Urothelium cell line (cell line): ENCODE measurements at places on chromosomes 3 and 15.

GRCh38 chr3:66490214-66490613, 10.6 kb downstream of the LRIG1 start:
- DNase-seq: no peak

- DNase-seq: no peak
Observed at GRCh38 chr3:192382861-192383260, 344.5 kb downstream of the FGF12 start.

GRCh38 chr3:126509597-126510307, 7.8 kb downstream of the UROC1 start:
- no peak for DNase-seq

GRCh38 chr15:40461958-40462357, 8.8 kb upstream of the CHST14 start:
- DNase-seq: no peak

GRCh38 chr3:11733914-11734313, 90.2 kb upstream of the VGLL4 start:
- no peak for DNase-seq

- no peak for DNase-seq
Observed at GRCh38 chr3:114005481-114005880, 50.8 kb downstream of the CCDC191 start.

GRCh38 chr3:48084929-48085328, 68.7 kb upstream of the MAP4 start:
- no peak for DNase-seq

DNA sequence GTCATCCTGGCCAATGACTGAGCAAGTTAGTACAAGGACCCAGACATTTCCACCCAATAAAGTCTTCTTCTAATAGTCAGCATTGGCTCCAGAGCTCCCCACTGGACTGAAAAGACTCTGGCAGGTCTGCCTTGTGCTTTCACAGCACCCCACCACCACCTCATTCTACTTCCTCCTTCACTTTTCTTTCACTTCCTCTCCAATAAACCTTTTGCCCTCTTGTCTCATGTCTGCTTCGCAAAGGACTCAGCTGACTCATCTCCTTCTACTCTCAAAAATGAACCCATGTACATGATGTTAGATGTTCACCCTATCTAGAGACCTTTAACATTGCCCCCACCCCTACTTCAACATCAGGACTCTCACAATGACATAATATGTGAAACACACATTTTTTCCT, 181.0 kb upstream of the PPP2R3A start:
- DNase-seq: no peak

DNA sequence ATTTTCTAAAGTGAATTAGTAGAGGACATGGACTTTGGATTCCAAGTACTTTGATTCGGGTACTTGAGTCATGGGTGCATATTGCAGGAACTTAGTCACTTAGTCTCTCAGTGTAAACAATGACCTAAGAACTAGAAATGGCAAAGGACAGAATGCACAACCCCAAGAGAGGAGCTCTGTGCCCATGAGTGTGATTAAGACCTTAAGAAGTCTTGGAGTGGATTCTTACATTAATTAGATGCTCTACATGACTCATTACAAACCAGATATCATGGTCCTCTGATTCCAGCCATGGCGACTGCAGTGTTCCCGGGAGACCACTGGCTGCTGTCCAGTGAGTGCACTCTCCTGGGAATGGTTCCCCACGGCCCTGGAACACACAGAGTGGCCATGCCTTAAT, 251.5 kb downstream of the GABRG3 start:
- DNase-seq: peak; percentile 26

DNA sequence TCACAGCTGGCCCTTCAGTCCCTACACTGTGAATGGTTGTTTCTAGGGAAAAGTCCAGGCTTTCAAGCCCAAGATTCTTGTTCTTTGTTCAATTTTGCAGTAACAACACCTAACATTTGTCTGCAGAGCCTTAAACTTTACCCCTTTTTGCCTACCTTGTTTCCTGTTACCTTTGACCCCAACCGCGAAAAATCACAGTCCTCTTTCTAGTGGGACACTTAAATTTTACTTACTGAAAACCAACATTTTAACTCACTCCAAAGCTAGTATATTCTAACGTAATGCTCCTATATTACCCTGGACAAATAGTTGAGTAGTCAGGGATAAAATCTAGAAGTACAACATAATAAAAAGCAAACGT, 649 bp upstream of the PIK3CB start:
- no peak for DNase-seq

DNA sequence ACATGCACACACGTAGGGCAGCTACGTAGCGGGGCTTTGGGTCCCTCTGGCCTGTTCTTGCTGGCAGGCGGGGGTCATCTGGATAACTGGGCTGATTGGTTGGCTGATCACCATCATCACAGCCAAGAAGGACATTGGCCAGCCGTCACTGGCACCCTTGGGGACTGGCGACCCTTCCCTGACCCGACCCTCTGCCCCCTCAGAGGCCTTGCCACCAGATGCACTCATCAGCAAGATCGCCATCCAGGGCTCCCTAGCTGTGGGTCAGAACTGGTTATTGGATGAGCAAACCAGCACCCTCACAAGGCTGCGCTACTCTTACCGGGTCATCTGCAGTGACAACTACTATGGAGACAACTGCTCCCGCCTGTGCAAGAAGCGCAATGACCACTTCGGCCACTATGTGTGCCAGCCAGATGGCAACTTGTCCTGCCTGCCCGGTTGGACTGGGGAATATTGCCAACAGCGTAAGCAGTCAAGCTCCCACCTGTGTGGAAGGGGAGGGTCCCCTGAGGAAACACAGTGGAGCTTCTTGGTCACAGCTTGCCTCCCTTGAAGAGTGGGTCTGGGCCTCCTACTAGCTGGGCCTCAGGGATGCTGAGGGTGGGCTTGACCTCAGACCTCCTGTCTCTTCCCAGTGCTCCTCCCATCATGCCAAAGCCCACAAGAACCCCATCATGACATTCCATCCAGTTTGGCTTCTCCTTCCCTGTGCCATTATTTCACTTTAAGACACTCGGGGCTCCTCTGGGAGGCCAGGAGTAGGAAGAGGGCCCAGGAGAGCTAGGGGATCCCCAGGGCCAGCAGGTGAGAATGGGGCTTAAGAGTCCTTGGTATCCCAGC, 2.4 kb downstream of the DLL4 start:
- no peak for DNase-seq

DNA sequence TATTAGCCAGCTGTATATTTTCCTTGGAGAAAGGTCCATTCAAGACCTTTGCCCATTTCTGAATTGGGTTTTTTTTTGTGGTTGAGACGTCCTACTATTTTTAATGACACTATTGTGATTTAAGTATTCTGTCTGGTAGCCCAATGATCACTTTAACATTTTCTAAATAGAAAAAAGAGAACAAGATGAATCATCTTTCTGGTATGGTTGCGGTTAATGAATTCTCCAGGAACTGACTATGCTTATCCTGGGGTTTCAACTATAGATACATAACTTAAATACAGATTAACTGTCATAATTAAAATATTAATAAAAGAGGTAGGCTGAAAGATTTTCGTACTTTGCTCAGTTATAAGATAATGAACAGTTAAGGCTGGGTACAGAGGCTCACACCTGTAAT, 51.9 kb downstream of the PBRM1 start:
- no peak for DNase-seq

- DNase-seq: peak; percentile 41
Observed at GRCh38 chr3:39668420-39668819, 141.0 kb upstream of the MYRIP start.

GRCh38 chr3:42045708-42046243, 45.4 kb upstream of the TRAK1 start:
- DNase-seq: no peak

DNA sequence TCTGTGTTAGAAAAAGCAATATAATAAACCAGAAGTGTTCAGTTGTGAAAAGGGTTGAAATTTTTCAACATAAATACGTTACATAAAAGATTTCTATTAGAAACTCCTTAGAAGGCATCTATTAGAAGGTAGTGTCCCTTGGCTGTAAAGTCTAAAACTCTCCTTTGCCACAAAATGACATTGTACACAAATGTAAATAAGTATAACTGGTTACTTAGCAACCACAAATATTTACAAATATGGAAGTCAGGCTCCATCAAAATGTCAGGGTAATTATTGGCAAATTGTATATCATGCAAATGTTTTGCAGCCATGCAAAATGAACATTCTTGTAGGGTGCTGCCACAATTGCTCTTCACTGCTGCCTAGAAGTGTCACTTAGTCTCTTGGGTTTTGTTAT, 419.1 kb upstream of the CDIN1 start:
- DNase-seq: no peak

GRCh38 chr3:26316472-26316871, 306.1 kb upstream of the LRRC3B start:
- DNase-seq: no peak

DNA sequence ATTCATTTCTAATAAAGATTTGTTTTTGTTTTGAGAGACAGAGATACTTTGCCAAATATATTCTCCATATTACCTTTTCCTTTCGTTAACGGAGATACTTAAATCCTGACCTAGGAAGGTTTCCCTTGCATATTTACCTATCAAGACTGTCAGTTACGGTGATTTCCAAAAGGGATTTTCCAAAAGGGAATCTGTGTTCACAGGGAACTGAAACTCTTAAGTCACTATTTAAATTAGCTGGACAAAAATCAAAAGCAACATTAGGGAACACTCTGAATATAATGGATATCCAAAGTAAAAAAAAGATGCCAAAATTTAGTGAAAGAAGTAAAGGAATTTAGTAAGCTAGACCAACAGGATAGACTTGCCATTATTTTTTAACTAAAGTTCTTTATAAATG, 576 bp downstream of the LRRFIP2 start:
- DNase-seq: no peak

GRCh38 chr15:62845241-62846126, 197.1 kb upstream of the TPM1 start:
- peak; percentile 51 for DNase-seq

DNA sequence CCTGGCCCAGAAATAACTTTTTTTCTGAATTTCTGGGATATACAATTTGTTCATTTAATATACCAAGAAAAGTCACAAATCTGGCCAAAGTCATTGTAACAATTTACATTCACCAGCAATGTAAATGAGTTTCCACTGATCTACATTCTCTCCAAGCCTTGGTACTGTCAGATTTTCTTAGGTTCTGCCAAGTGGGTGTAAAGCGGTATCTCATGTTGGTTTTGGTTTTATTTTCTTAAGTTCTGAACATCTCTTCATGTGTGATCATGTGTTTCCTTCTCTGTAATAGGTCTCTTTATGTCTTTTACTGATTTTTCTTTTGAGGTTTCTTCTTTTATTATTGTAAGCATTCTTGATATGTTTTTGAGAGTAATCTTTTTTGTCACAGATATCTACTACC, 235.6 kb upstream of the COL8A1 start:
- DNase-seq: no peak

DNA sequence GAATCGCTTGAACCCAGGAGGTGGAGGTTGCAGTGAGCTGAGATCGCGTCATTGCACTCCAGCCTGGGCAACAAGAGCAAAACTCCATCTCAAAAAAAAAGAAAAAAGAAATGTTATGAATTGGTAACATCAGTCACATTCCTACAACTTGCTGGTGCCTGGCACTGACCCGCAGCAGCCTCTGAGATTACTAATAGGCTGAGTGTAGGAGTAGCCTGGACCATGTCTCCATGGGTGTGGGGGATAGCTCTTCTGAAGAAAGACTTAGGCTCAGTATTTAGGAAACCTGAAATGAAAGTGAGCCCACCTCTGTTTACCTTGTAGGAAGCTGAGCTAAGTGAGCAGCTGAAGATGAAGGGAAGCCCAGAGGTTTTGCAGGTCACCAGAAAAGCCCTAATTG, 148.3 kb downstream of the LRRC28 start:
- DNase-seq: no peak

- DNase-seq: no peak
Observed at GRCh38 chr3:129211345-129211744, 27.6 kb upstream of the CNBP start.

GRCh38 chr3:55480911-55481743, 6.0 kb downstream of the WNT5A start:
- DNase-seq: peak; percentile 38

DNA sequence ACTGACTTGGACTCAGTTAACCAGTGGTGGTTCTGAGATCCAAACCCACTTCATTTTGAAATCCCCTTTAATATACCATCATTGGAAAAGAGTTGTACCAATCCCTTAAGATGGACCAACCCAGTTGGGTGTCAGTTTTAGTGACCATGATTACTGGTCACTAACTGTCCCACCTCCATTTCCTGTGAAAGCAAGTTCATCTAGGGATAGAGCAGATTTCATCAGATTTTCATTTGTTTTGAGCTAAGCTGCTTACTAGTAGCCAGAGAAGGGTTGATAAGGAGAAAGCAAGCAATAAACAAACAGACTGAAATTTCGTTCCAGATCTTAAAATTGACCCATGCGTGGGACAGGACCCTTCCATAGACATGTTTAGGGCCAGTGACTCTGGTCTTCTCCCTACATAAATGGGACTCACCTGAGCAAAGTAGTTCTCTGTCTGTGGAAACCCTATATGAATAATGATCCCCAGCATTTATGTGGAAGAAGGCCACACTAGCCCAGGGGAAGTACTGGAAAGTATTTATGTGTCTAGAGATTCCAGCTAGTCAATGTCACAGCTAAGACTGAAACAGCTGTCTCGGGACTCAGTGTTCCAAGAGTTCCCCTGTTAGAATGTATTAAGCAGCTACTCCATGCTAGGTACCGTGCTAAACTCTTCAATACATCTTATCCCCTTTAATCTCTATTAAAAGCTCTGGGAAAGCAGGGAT, 196.0 kb upstream of the BCL6 start:
- no peak for DNase-seq

GRCh38 chr3:126916546-126916945, 66.4 kb upstream of the PLXNA1 start:
- DNase-seq: no peak

DNA sequence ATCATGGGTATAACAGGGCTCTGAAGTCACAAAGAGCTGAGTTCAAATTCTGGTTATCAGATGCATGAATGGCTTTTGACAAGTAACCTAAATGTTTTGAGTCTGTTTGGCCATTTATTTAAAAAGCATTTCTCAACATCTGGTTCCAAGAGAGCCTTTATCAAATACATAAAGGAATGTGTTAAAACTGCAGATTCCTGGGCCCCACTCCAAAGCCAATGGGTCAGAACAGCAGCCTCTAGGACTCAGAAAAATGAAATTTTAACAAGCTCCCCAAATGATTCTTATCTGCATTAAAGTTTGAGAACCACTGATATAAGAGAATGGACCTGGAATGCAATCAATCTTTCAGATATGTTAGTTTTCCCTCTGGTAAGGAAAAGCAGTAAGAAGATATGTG, 3.4 kb downstream of the B4GALT4 start:
- no peak for DNase-seq

DNA sequence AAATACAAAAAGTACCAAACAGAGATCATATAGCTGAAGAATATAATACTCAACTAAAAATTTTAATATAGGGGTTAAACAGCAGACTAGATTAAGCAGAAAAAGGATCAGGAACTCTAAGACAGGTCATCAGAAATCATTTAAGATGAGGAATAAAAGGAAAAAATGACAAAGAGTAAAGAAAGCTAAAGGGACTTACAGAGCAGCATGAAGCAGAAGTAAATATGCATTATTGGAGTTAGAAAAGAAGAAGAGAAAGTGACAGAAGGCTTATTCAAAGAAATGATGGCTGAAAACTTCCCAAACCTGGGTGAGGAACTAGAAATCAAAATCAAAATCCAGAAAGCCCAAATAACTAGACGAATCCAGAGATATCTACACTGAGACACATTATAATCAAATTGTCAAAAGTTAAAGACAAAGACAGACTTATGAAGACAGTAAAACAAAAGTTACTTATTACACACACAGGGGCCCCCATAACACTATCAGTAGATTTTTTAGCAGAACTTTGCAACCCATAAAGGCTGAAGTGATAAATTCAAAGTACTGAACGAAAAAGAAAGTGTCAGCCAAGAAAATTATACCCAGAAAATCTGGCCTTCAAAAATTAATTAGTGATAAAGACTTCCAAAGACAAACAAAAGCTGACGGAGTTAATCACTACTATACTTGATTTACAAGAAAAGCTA, 95.6 kb downstream of the SCAPER start:
- DNase-seq: no peak
